Fibroblast of villous mesenchyme (primary cell): ENCODE measurements at places on chromosomes 7 and 10. TPM values are rescaled to one million over a fixed set of nuclear protein-coding genes. Genes with fewer than 3 reads are reported as not detected.

DNA sequence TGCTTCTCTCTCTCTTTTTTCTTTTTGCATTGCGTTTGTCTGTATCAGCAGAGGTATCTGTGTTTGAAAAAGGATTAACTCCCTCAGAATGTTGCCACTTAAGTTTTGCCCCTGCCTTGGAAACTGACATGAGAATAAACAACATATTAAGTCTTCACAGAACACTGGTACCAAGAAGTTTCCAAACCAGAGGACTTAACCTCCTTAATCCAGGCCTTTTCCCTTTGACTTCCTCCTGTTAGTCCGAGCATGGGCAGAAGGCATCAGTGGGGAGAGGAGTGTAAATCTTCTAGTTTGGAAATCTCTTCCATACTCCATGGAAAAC lies 681.4 kb downstream of the LRMDA start:
- DNase-seq = peak; percentile 94

The MYO3A gene
- not detected in 2 replicates for total RNA-seq

The HABP2 gene
- total RNA-seq = not detected in 2 replicates

The STOX1 gene
- total RNA-seq = under 0.01 TPM in 2 replicates

DNA sequence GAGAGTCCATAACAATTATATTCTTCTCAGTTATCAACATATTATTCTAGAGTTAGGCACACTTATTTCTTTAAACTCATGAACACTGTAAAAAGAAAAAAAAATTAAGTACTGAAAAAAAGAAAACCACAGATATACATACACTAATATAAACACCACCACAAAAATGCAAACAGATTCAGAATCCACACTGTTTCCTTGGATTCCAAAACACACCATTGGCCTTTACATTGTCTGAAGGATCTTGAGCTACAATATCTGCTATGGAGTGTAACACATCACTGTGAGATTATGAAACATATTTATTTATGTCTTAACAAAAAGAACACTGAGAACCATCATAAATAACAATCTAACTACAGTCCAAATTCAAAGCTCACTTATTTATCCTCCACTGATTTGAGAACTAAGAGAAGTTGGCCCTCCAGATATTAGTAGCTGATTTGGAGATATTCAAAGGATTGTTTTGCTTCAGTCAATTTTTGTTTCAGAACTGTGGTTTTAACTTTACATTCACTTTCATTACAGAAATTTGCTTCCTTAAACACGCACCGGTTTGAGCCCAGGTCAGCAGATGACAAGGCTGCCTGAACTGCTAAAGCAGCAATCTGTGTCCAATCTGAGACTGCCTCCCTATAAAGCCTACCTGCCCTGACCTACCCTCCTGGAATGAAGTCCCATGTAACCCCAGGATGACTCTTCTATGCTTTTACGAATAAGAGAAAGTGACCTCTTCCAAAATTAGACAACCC lies 47.0 kb upstream of the CDK1 start:
- peak; percentile 48 for DNase-seq

GRCh38 chr10:2631557-2632205 lies 435.7 kb upstream of the PFKP start:
- no peak for DNase-seq

- DNase-seq = no peak
Measured at GRCh38 chr7:120233338-120233737, 39.6 kb upstream of the KCND2 start.
